ENCODE measurements at places on chromosomes 3 and 15.

GRCh38 chr15:67340630-67341029, 86.0 kb downstream of the IQCH start:
- DNase-seq, result no peak

GRCh38 chr3:160401291-160402095, 2.0 kb downstream of the SMC4 start:
- peak; percentile 78 for DNase-seq

- peak; percentile 62 for DNase-seq
These were observed 63.8 kb downstream of the BLM start for GRCh38 chr15:90780916-90781315.

DNA sequence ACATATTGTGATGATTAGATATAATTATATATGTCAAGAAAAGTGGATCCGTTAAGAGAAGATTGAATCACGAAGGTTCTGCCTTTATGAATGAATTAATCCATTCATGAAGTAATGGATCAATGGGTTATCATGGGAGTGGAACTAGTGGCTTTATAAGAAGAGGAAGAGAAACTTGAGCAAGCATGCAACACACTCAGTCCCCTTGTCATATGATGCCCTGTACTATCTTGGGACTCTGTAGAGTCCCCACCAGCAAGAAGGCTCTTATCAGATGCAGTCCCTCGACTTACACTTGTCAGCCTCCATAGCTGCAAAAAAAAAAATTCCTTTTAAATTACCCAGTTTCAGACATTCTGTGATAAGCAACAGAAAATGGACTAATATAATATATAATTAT, 301.9 kb downstream of the RAP2B start:
- peak; percentile 5 for DNase-seq
